Activated T-helper 1 cell treated with anti-CD3 and anti-CD28 coated beads, Interleukin-12 subunit alpha, Interleukin-12 subunit beta, Interleukin-2, Interleukin-4 antibody, amounts not matched to agents 30 ng/mL and 10 ng/mL and 1 ng/mL, durations not matched to agents 14 hours and 24 hours and 36 hours (primary cell): ENCODE measurements at places on chromosomes 16 and 17. TPM values are rescaled to one million over a fixed set of nuclear protein-coding genes. Genes with fewer than 3 reads are reported as not detected.

DNA sequence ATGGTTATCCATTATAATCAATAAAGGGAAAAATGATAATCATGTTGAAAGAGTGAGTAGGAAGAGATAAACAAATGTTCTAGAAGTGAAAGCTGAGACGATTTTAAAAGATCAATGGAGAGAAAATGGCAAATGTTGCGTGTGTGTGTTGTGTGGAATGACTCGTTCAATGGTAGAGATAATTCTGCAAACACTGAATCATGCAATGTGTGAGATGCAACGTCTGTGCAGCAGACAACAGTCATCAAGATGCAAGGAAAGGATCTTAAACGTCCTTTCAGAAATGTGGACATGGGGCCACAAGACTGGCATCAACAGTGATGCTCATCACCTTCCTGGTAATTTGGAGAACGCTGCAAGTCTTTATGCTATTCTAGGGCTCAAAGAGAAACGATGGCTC lies 124.4 kb downstream of the CDYL2 start:
- no peak for DNase-seq

DNA sequence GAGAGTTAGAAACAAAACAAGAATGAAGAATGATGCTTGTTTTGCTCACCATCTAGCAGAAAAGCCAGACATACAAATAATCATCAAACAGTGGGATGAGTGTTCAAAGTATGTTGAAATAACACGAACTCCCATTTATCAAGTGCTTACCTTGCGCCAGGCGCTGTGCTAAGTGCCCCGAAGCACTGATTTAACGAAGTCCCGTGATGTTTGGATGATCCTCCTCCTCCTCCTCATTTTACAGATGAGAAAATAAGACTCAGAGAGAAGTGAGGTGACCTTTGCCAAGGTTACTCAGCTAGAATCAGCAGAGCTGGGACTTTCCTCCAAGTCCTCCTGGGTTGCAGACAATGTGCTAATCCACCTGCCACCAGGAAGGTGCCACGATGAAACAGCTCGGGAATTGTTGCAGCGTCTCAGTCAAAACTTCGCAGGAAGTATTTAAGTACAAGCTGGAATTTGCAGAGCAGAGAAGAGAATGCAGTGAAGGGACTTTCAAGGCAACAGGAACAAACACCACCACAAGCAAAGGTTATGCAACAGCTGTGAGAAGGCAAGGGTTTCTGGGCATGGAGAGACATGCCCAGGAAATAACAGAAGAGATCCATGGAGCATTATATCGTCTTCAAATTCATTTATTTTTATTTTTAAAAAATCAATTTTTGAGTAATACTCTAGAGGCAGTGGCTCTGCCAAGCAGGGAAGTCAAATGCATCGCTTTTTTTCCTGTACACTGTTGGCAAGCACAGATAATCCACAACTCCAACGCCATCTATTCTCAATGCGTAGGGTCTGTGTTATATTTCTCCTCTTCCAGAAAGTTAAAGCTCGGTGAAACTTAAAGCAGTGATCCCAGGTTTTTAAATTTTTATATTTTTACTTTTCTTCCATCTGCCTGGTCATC lies 11.1 kb downstream of the PRCD start:
- no peak for DNase-seq

GRCh38 chr17:57782062-57782490 lies 37.0 kb upstream of the CCDC182 start:
- no peak for DNase-seq

The KCNG4 gene
- not detected in 2 replicates for total RNA-seq

DNA sequence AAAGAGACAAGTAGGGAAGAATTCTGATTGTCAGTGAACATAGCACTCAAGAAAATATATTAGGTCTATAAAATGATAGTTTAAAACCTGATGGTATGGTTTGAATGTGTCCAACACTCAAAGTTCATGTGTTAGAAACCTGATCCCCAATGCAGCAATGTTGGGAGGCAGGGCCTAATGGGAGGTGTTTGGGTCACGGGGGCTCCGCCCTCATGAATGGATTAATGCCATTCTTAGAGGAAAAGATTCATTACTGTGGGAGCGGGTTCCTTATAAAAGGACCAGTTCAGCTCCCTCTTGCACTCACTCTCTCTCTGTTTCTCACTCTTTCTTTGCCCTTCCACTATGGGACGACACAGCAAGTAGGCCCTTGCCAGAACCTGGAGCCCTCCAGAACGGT lies 41.5 kb upstream of the SLC47A1 start:
- DNase-seq = no peak

The OR3A3 gene
- total RNA-seq = not detected in 2 replicates

- no peak for DNase-seq
These were observed 135.9 kb downstream of the KATNIP start for GRCh38 chr16:27685807-27686206.

DNA sequence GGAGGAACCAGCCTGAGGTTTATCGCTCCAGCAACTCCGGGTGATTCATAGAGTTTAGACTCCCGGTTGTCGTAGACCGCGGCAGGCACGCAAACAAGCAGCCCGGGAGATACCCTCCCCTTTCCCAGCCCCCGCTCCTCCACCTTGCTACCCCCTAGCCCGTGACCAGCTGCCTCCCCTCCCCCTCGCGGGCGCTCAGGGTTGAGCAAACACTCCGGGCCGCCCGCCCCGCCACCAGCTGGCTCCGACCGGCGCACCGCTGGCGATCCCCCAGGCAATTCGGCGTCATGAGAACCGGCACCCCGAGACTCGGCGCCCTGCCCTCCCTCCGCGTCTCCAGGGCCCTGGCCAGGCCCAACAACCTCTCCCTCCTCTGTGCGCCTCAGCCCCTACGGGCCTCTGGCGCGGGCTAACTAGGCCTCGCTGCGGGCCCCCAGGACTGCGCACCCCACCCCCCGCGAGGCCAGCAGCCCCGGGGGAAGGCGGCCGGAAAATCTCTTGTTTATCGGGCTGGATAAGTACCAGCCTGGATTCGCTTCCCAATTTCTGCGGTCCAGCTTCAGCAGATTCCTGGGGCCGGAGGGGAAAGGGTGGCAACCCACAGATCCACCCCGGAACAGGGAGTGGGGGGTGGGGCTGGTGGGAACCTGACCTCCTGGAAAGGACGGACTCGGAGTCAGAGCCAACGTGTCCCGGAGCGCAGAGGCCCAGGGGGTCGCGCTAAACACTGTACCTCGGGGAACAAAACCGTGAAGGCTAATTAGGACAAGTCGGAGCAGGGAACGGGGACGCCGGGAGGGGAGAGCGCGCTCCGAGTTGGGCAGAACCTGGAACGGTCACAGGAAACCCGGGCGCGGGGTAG lies 951 bp upstream of the GPRC5C start:
- no peak for DNase-seq

The SNF8 gene
- 148 and 163 TPM in 2 replicates for total RNA-seq

- no peak for DNase-seq
These were observed 39.5 kb downstream of the USP7 start for GRCh38 chr16:8924214-8924613.

DNA sequence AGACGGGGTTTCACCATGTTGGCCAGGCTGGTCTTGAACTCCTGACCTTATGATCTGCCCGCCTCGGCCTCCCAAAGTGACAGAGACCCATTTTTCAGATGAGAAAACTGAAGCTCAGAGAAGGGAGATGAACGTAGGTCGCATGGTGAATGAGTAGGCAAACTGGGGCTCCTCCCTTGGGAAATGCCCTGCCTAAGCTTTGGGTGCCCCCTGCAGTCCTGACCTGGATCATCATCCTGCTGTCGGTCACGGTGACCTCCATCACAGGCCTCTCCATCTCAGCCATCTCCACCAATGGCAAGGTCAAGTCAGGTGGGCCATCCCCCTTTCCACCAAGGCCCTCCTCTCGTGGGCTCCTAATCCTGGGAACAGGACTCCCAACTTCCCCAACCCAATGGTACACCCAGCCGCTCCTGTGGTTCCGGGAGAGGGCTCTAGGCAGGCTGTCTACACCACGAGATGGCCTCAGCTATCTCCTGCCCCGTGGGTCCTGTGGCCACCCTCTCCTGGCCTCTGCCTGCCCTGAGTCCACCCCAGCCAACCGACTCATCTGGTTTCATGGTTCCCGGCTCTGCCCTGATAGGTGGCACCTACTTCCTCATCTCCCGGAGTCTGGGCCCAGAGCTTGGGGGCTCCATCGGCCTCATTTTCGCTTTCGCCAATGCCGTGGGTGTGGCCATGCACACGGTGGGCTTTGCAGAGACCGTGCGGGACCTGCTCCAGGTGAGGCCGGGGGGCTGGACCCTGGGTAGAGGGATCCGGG lies 4.7 kb downstream of the SLC12A3 start:
- no peak for DNase-seq

The KCTD13 gene
- total RNA-seq = 53.7 and 58.2 TPM in 2 replicates

DNA sequence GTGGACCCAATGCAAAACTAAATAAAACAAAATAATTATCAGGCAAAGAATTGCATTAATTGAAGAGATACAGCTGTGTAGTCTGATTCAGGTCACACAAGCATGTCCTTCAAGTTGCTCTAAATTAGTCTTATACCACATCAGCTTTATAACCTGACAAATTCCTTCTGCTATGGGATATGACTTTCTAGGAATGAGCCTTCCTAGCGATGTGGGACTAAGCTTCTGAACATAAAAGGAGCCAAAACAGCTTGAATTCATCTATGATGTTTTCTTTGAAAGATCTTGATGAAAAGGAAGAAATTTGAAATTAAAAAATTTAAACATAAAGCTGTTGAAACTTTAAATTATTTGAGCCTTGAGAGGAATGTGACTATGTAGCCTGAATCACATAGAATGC lies 1409.1 kb downstream of the CDH11 start:
- DNase-seq = no peak

The MYOCD gene
- not detected in 2 replicates for total RNA-seq

DNA sequence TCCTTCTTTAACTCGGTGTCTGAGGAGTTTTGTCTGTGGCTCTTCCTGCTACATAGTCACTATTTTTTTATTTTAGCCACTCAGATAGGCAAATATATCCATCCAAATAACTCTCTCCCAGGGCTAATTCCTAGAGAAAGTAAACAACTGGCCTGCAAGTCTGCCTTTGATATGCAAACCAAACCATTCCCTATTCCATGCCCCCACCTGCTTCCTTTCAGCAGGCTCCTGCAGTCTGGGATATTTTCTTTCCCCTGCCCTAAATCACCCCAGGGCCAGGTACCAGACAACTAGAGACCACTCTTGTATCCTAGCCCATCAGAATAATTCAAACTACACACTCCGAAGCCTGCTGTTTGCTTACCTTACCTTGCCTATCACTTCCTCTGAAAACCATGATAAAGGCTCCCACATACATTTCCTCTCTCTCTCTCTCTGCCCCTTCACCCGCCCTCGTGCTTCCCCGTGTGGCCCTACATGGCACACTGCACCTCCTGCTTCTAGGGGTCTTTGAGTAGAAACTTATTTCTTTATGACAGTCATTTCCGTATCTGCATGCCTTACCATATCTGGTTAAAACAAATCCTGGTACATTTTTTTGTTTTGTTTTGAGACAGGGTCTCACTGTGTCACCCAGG lies 8.3 kb downstream of the CD300H start:
- no peak for DNase-seq

DNA sequence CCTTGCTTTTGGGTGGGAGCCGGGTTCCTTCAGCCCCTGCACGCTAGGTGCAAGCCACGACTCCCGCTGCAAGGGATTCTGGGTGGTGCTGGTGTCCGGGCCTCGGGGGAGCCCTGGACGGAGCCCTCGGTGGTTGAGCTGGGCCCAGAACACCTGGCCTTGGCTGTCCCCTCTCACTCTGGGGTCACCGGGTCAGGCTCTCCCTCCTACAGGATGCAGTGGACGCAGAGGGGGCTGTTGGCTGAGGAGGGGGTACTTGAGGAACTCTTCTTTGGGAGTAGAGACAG lies 27.9 kb upstream of the SLC38A10 start:
- DNase-seq = no peak

The PRCD gene
- not detected in 2 replicates for total RNA-seq

- no peak for DNase-seq
These were observed 190.0 kb upstream of the CIBAR2 start for GRCh38 chr16:85302018-85302847.

DNA sequence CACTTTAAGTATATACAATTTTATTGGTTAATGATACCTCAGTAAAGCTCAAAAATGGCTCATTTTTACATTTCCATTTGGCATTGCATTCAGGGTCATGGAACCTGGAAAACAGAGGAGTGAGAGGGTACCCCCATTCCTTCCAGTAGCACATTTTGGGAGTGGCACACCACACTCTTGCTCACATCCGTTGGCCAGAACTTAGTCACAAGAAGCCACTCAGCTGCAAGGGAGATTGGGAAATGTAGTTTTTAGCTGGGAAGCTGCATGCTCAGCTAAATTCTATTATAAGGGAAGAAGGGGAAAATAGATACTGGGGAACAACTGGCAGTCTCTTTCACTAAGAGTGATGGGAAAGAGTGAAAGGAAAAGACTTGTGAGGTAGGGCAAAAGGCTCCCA lies 102.5 kb upstream of the TMEM97 start:
- no peak for DNase-seq

DNA sequence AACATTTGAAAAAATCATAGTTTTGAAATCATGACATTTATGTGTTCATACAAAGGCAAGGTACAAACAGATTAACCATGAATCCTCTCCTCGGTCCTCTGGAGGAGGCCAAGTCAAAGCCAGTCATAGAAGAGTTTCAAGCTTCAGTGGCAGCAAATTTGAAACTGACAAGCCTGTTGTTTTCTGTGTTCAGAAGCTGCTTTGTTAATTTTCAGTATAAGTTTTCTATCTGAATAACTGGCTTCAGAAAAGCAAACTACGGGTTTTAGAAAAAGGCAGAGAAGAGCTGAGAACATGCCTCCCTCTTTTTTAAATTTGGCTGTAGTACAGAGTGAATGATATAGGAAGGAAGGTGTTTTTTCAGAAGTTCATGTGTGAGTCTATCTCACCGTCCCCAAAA lies 79.6 kb upstream of the CLEC18B start:
- DNase-seq = no peak

- DNase-seq = no peak
These were observed 205.2 kb upstream of the WSCD1 start for GRCh38 chr17:5864741-5865657.

The ASB16 gene
- total RNA-seq = 0.31 and 0.42 TPM in 2 replicates

DNA sequence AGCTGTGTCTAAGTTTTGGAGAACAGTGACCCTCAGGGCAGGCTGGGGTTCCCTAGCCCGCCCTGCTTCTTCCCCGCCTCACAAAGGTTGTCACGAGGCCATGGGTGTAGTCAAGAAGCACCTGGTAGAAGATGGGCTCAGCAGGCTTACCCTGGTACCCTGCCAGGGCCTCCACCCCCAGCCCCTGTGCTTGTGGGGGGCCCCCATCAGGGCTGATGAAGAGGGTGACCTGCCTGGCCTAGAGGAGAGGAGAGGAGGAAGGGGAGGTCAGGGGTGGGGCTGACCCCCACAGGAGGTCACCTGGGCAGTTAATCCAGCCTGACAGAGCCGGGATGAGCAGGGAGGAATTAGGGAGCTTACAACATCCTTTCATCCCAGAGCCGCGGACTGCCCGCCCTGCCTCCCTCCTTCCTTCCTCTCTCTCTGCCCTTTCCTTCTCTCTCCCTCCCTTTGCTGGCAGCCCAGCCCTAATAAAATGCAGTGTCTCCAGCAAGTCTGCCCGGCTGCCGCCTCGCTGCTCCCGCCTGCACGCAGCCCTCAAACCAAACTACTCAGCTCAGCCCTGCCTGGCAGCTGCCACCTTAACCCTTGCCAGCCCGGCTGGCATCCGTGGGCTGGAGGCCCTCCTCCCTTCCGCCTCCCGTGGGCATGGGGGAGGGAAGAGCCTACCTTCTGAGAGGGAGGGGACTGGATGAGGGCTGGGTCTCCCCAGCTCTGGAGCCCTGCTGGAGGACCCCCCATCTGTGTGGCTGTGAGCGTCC lies 7.2 kb downstream of the DLX3 start:
- DNase-seq = no peak

The AXIN2 gene
- 4.9 and 5.6 TPM in 2 replicates for total RNA-seq

The ZP2 gene
- not detected in 2 replicates for total RNA-seq
